LNCaP clone FGC (cell line): ENCODE measurements at places on chromosomes 1 and 21.

DNA sequence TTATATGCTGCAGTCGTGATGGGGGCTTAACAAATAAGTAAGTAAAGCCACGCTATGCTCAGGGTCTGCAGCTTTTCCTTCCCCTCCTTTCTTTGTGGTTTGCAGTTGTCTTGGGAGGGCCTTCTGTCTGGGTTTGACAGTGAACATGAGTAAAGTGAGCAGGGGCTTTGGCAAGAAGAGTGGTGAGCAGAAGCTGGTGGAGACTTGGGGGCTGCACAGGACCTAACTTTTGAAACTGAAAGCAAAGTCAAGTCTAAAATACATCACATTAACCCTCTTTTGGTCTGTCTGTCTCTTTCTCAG lies 368.6 kb upstream of the VAMP3 start:
- DNase-seq = no peak

GRCh38 chr21:39318091-39318959 lies 4.9 kb upstream of the BRWD1 start:
- DNase-seq = no peak

- no peak for DNase-seq
Measured at GRCh38 chr1:33221385-33221758, 34.9 kb upstream of the ZNF362 start.

DNA sequence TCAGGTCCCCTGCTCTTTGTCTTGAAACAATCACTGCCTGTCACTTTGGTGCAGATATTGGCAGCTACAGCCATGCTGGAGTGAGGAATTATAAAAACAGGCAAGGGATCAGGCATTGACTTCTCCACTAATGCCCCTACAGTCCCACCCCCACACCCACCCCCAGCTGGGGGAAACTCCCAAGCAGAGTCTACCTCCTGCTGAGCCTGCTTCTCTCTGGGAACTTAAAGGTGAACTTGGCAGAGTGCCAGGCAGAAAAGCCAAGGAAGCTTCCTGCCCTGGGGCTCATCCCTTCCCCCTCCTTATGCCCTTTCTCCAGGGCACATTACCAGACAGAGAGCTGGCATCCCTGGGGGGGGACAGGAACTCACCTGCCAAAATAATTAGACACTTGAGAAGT lies 6.7 kb downstream of the NCMAP start:
- peak; percentile 11 for DNase-seq

DNA sequence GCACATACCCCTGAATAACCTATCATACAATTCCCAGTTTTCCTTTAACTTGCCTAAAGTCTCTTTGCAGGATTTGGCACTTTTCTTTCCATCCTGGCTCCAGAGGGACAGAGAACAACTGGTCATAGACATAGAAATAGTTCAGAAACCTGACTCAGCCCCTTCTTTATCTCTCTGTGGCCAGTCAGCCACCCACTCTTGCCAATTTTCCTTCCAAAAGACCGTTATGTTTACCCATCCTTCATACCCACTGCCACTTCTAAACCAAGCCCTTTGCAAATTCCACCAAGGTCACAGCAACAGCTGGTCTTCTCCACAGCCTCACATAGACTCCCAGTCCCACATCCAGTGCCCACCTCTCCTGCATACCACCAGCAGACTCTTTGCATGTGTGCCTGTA lies 127.2 kb upstream of the FGGY start:
- DNase-seq = no peak

DNA sequence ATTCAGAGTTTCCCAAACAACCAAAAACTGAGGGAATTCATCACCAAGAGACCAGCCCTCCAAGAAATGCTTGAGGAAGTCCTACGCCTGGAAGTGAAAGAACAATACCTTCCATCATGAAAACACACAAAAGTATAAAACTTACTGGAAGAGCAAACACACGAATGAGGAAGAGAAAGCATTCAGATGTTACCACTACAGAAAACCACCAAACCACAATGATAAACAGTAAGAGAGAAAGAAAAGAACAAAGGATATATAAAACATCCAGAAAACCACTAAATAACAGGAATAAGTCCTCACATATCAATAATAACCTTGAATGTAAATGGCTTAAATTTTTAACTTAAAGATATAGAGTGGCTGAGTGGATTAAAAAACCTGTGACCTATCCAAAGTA lies 58.5 kb upstream of the BCL10 start:
- DNase-seq = no peak
